ENCODE measurements at places on chromosomes 2 and 18.
A peak's percentile ranks its signal among the peaks of the same experiment; 100 is the strongest.

DNA sequence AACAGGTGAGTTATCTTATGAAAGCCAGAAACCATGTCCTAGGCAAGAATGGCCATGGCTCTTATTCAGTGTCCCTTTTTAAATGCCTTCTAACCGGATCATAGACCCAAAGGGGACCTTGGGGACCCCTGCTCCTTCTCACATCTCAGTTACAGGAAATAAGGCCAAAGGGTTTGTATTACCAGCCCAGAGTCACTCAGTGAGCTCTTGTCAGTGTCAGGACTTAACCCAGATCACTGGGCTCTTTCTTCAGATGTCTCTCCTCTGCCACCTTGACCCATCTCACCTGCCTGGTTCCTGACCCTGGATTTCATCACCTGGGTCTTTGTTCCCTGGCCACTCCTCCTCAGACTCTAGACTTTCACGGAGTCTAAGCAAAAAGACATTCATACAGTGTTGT lies 556.7 kb downstream of the CMPK2 start:
- DNase-seq = no peak

GRCh38 chr2:43130548-43130875 lies 95.9 kb downstream of the ZFP36L2 start:
- no peak for DNase-seq

GRCh38 chr2:118464046-118464445 lies 375.8 kb downstream of the INSIG2 start:
- DNase-seq = no peak

GRCh38 chr2:205714058-205714776 lies 31.9 kb downstream of the NRP2 start:
- DNase-seq = no peak

GRCh38 chr2:12716032-12716281 lies 779 bp upstream of the TRIB2 start:
- DNase-seq = peak; percentile 67

GRCh38 chr2:2919574-2920365 lies 457.8 kb downstream of the EIPR1 start:
- DNase-seq = no peak

DNA sequence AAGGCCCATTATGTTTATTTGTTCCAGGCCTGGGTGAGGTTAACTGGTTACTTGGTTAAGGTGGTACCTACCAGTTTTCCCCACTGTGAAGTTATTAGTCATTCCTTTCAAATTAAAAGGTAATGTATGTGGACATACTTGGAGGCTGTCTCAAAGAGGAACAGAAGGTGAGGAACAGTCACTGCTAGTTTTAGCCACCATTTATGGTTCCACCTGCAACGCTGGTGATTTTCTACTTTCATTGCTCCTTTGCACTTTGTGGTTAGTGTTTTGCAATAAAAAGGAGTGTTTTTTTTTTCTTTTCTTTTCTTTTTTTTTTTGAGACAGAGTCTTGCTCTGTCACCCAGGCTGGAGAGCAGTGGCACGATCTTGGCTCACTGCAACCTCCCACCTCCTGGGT lies 6.1 kb upstream of the ST6GAL2 start:
- DNase-seq = no peak

DNA sequence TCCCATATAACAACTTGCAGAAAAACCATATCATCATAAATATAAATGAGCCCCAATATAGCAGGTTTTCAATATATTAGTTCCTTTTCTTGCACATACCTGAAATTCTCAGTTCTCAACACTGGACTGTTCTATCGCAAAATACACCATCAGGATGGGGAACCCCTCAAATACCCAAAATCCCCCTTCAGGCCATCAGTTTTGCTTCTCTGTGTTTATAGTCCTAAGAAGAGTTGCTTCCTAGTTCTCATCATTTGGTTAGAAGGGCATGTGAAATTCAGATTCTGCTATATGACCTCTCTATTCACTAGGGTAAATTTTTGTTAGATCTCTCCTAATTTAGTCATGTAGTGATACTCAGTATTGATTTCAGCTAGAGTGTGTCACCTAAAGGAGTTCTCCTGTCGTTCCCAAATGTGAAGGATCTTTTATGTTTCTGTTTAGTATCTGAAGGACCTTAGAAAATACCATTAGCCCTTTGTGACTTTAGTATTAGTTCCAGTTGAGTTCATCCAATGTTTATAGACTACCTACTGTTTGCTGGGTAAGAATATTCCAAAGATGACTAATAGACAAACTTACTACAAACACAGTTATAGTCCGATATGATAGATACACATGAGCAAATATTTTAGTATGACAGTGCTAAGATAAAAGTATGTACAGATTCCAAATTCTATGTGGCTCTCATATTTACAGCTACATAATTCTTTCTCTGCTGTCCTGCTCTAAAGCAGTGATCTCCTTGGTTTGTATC lies 115.8 kb downstream of the TTC27 start:
- no peak for DNase-seq

DNA sequence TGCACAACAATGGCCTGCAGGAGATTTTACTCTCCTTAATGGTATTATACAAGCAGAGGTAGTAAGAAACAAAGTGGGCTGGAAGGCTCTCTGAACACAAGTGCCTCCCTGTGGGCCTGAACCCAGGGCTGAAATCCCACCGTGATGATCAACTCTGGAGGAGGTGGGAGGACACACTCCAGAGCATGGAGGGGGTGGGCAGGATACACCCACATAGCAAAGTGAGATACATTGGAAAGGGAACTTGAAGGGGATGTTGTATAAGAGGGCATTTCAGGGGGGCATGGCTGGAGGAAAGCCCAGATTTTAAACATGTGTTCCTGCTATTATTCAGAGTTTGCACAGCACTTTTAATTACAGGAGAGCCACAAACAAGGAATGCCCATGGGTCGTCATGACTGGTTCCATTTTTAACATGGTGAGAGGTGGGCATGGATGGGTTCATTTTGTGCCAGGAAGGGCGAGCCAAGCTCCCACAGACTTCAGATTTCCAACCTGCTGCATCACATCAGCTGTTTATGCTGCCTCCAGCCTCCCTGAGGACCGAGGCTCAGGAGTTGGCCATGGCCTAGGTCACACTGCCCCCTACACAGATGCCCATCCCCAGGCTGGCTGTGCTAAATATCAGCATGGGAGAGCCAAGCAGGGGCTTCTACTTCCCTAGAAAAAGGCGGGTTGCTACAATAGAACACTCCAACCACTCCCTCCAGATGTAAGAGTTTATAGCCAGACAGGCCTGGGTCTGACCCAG lies 416.2 kb upstream of the ID2 start:
- DNase-seq = no peak

GRCh38 chr2:3839476-3839875 lies 136.1 kb downstream of the DCDC2C start:
- no peak for DNase-seq

DNA sequence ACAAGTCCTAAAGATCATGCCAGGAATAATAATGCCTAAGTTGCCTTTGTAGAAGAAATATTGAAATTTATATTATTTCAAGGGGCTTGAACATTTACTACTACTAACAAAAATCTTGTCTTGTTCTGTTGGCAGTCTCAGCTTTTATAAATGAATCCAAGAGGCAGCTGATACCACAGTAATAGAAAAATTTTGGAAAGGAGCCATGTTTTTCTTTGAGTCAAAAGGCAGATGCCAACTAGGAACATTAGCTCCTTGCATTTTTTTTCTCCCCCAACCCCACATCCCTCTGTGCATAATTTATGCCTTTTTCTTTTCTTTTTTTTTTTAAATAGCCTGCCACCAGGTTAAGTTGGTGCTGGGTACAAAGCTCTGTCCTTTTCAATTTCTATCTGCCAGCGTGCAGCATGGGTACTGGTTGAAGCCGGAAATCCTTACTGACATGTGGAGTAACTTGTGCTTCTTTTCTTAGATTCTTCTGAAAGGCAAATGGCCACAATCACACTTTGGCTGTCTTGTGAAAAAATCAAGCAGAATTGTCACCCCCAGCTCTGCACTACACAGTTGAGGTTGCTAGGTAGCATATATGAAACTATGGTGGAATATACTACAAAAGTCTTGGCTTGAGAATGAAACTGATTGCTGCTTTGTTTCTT lies 98.8 kb downstream of the RHBDD1 start:
- no peak for DNase-seq

DNA sequence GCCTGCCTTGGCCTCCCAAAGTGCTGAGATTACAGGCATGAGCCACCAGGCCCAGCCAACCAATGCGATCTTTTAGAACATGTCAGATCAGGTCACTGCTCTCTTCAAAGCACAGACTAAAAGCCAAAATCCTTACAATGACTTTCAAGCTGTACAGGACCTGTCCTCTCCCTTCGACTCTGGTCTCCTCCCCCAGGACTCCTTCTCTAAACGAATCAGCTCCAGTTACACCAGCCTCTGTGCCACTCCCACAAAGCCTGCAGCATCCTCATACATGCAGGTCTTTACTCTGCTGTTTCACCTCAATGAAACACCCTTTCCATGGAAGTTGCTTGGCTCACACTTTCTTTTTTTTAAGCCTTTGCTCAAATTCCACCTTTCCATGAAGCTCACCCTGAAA lies 436.0 kb downstream of the METTL4 start:
- no peak for DNase-seq

DNA sequence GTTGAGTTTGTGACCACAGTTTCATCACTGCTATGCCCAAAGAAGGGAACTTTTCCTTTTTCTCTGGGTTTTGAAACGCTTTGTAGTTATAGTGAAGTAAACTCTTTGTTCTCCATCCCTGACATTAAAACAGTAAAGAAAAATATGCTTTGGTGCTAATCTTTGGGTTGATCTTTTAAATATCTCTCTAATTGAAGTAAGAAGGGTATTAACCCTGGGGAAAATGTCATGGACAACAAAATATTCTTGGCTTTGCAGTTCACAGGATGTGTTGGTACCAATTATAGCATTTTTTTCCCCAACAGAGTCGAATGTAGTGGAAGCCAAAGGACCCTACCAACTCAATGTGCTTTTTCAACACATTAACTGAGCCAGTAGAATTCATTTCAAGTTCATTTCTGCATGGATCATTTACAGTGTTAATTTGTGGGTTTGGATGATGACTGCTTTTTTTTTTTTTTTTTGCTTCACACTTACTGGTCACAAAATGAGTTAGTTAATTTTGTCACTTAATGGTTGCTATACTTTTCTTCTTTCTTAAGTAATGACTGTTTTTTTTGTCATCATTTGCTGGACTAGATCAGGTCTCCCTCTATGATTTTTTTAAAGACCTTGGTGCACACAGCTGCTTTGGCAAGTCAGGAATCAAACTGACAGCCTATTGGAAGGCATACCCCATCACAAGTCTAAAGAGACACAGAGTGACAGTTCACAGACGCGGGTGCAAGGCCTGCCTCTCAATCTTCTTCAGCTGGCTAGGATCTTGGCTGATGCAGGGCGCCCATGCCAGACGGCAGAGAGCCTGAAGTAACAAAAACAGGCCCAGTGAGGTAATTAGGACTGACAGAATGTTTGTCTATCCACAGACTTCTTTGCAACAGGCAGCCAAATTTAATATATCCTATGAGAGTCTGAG lies 98.8 kb upstream of the MMADHC start:
- DNase-seq = no peak

GRCh38 chr2:190511104-190511503 lies 23.4 kb downstream of the NEMP2 start:
- peak; percentile 44 for DNase-seq

DNA sequence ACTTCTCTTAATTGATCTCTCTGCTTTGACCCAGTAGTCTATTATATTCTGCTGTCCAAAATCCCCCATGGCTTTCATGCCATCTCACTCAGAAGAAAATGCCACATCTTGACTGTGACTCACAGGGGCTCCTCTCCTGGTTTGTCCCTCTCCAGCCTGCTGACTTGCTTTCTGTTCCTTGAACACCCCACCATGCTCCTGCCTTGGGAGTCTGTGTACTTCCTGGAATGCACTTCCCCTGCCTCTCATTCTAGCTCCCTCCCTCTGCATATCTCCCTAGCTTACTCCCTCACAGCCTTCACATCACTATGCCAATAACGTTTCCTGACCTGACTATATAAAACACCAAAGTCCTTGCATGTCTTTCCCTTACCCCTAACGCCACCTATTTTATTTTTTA lies 167.2 kb downstream of the TRIB2 start:
- no peak for DNase-seq

DNA sequence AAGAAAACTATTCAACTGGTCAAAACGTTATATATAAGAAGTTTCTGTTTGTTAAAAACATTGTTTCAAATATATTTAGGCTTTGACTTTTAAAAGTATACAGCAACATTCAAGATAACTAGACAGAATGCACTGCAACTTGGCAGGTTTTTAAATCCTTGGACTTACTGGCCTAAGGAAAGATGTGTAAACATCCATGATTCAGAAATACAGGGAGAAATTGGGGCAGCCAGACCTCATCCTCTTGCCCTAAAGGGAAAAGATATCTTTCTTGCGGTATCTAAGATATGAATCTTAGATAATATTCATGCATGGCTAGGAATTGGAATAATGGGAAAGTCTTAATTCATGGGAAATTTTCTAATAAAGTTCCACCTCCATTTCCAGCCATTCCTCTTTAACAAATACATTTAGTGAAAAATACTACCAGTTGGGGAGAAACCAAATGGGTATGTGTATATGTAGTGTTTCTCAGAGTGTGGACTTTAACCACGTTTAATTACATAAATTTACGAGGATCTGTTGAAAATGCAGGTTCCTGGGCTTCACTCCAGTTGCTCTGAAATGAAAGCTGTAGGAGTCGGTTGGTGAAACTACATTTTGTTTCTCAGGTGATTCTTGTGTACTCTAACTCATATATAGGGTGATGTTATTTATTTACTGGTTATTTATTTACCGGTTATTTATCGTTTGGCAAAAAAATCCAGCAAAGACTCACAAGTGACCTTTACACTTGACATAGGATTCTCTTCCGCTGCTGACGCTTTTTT lies 587 bp upstream of the TANK start:
- no peak for DNase-seq

DNA sequence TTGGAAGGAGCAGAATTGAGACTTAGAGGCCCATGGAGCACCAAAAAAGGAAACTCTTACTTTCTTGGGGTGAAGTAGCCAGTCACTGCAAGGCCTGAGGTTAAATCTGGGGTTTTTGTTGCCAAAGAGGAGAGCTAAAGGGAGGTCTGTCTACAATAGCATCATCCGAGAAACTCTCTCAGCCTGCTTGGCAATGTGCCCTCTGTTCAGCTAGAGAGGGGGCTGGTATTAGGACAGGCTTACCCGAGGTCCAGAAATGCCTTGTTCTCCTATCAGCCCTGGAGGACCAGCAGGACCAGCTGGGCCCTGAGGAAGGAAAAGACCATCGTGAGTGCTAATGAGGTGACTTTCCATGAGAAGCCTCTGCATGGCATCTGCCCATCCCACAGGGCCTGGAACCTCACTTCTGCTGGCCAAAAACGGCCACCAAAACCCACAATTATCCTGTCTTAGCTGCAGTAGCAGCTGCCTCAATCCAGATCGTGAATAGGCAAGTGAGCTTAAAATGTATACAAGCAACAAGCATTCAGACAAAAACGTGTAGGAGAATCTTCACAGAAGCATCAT lies 61.6 kb downstream of the COL6A3 start:
- no peak for DNase-seq

DNA sequence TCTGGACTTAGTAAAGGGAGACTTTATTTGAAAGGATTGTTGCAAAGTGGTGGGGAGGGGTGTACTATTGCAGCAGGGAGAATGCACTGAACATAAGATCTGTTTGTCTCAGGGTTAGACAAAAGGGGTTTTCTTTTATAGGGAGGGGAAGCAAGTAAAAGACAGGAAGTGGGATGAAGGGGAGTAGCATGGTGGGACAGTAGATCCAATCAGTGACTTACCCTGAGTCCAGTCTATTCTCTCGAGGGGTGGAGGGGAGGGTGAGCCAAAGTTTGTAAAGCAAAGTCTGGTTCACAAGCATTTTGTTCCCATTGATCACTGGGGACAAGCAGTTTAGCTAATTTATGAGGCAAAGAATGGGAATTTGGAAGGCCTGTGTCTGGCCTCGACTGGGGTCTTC lies 35.0 kb upstream of the CYP27C1 start:
- DNase-seq = no peak

- DNase-seq = peak; percentile 60
Observed at GRCh38 chr2:127508631-127509034, 17.7 kb downstream of the IWS1 start.
